ENCODE measurements at places on chromosomes 6 and 20. TPM values are rescaled to one million over a fixed set of nuclear protein-coding genes. Genes with fewer than 3 reads are reported as not detected.

GRCh38 chr20:54744097-54744496, 268.7 kb downstream of the DOK5 start:
- DNase-seq: no peak

- DNase-seq: peak; percentile 10
These were observed 106.7 kb downstream of the UNC5CL start for GRCh38 chr6:40932366-40932765.

DNA sequence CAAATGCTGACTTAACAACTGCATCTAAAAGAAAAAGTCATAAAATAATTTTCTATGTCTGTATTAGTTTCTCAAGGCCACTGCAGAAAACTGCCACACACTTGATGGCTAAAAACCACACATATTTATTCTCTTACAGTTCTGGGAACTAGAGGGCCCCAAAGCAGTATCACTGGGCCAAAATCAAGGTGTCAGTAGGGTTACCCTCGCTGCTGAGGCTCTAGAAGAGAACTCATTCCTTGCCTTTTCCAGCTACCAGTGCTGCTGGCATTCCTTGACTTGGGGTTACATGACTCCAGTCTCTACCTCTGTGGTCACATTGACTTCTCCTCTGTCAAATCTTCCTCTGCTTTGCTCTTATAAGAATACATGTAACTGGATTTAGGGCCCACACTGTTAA, 124.6 kb upstream of the THEMIS start:
- DNase-seq: no peak

Gene EYS
- 0.27 TPM for total RNA-seq

Gene SRSF12
- total RNA-seq: 0.18 TPM

Gene NRM
- total RNA-seq: 32.2 TPM

- DNase-seq: no peak
These were observed 108.0 kb upstream of the TMEM170B start for GRCh38 chr6:11429577-11429976.

GRCh38 chr20:50421356-50422340, 88.5 kb upstream of the PTPN1 start:
- DNase-seq: no peak

DNA sequence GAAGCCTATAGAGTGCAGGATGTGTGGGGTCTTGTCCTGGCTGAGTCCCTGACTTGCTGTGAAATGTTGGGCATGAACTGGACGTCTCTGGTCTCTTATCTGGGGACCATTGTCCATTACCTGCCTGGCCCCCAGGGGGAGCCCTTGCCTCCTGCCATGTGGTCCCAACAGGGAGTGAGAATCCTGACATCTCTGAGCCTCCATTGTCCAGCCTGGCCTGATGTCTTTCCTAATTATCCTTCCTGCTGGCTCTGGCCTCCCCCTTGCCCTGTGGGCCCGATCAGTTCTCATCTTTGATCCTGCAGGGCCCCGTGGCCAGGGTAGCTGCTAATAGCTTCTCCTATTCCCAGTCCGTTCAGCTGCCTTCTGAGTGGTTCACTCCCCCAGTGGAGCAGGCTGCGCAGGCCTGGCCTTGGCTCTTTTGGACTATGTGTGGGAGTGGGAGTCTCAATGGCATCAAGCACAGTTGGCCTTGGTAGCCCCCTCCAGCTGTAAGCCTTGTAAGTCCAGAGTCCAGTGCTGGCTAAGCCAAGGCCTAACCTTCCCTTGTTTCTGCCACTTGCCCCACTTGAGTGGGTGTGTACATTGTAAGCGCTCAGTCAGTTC, 77.9 kb upstream of the RALY start:
- no peak for DNase-seq

- no peak for DNase-seq
These were observed 16.7 kb downstream of the SCUBE3 start for GRCh38 chr6:35230498-35230897.

Gene VNN1
- total RNA-seq: not detected

- DNase-seq: no peak
These were observed 7.9 kb downstream of the RPS6KA2 start for GRCh38 chr6:166618866-166619761.

DNA sequence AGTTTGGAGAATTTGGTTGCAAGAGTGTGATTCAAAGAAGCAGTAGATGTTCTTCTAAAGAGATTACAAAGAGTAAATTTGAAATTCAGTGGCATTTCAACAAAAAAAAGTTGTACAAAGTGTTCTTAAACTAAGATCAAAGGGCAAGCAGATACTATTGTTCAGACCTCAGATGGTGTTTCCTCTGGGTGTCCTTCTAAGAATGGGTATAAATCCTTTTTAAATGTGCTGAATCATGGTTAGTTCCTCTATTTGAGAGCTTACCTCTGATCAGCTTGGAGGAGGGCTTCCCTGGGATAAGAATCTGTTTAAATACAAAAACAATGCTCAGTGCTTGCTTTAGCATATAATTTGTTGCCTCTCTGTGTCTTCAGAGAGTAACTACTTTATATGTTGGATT, 6.3 kb downstream of the BMP6 start:
- peak; percentile 78 for DNase-seq

GRCh38 chr6:15441215-15441868, 195.5 kb downstream of the JARID2 start:
- peak; percentile 63 for DNase-seq

Gene SEC23B
- total RNA-seq: 42.5 TPM

GRCh38 chr6:107344383-107344782, 115.0 kb downstream of the PDSS2 start:
- DNase-seq: no peak
